ENCODE measurements at places on chromosomes 4 and X. TPM values are rescaled to one million over a fixed set of nuclear protein-coding genes. Genes with fewer than 3 reads are reported as not detected.

- no peak for DNase-seq
Measured at GRCh38 chr4:183205193-183205592, 106.1 kb downstream of the WWC2 start.

DNA sequence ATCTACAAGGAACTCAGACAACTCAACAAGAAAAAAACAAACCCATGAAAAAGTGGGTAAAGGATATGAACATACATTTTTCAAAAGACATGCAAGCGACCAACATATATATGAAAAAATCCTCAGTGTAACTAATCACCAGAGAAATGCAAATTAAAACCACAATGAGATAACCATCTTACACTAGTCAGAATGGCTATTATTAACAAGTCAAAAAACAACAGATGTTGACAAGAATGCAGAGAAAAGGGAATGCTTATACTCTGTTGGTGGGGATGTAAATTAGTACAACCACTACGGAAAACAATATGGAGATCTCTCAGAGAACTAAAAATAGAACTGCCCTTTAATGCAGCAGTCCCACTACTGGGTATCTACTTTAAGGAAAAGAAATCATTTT lies 12.1 kb downstream of the NIPAL1 start:
- DNase-seq = no peak

DNA sequence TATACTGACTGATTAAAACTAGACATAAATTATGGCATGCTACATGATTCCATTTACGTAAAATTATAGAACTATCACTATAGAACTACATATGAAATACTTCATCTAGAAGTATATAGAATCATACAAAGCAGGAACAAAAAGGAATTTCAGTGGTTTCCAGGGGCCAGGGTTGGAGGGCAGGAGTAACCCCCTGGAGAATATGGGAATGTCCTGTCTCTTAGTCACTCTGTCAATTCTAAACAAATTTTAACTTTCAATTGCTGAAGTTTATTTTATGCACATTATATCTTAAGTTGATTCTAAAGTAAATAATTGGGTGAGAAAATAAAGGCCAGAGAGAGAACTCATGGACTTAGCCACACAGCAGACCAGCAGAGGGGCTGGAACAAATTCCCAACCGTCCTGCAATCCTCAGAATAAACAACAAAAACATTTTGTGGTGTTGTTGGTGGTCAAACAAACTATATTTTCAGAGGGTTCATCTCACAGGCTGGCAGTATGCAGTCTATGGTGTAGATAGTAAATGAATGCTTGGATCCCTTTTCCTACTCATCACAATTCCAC lies 476.9 kb upstream of the SLIT2 start:
- DNase-seq = no peak

DNA sequence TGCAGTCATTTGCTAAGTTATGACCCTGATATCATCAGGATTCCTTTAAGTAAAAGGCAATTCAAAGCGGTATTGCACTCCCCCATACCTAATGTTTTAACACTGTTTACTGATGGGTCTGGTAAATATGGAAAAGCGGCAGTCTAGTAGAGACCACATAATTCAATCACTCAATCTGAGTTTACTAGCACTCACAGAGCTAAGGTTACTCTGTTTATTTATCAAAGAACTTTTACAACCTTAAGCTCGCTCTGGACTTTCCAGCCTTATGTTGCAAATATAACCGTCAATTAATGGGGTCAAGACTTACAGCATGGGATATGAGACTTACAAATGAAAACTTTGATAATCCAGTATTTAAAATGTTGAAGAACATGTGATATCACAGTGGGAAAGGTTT lies 124.5 kb upstream of the ZCCHC13 start:
- DNase-seq = no peak

GRCh38 chr4:68948044-68948743 lies 3.4 kb downstream of the UGT2A3 start:
- no peak for DNase-seq

The SSX2B gene
- not detected for total RNA-seq
